NCI-H1930 (cell line): ENCODE measurements at places on chromosomes 6 and 20.

DNA sequence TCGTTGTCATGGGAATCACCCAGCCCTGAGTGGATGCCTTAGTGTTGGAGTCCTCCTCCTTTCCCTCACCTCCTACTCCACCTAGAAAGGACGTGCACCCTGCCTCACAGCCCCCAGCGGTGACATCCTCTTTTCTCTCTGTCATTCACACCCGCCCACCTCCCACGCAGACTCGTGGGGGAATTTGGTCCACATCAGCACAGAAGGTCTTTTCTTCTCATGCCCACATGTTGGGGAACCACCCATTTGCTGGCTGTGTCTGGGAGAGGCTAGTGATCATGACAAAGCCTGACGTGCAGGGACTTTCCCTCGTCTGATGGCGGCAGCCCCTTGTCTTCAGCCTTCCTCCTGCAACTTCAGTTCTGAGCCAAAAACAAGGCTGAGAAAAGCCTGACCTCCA, 96.0 kb upstream of the CNKSR3 start:
- no peak for DNase-seq

GRCh38 chr6:37127961-37128862, 41.7 kb upstream of the PIM1 start:
- no peak for DNase-seq

DNA sequence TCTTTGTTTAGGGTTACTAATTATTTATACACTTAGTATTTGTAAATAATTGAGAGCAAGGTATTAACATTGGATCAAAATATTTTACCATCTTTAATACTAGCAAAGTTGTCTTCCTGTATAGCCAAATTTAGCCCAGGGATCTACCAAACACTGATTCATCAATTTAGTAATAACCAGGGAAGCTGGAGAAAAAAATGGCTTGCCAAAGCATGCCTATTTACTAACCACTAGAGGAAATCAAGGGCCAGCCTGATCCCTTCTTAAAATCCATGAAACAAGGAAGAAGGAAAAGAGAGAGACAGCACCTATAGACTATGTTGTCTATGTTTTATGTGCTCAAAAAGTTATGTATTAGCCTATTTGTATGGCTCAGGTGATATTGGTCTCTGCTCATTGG, 450.3 kb upstream of the GJE1 start:
- no peak for DNase-seq

DNA sequence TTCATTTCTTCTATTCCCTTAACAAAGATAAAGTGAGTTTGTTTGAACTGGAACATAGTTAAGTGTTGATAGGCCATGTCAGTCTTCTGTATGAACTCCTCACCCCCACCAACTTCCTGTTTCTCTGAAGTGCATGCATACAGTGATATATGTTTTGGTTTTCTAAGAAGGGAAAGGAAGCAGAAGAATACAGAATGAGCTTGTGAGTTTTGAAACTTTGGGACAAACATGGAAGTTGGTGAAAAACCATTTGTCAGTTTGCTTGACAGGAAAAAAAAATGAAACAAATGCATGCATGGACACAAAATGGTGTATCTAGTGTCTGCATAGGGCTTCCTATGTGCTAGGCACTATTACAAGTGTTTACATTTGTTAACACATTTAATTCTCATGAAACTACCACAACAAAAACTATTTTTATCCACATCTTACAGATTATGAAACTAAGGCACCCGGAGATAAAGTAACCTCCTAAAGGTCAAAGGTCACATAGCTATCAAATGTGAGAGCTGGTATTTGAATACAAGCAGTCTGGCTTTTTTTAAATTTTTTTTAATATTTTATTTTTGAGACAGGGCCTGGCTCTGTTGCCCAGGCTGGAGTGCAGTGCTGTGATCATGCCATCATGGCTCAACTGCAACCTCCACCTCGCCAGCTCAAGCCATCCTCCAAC, 105.9 kb downstream of the ADGRB3 start:
- DNase-seq, result no peak

GRCh38 chr20:44784688-44785087, 25.7 kb downstream of the RIMS4 start:
- DNase-seq, result no peak

- no peak for DNase-seq
Observed at GRCh38 chr20:32973077-32973717, 31.0 kb downstream of the SUN5 start.

DNA sequence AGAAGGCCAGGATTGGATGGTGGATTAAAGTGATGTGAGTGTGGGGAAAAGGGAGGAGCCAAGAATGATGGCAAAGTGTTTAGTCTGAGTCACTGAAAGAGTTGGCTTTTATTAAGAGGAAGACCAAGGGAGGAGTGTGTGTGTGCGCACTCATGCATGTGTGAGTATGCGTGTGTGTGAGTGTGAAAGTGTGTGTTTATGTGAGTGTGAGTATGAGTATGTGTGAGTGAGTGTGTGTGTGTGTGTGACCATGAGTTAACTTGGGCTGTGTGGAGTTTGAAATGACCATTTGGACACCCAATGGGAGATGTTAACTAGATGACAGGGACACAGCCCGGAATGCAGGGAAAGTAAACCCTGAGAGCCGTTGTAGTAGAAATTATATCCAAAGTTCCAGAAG, 57.6 kb upstream of the EYA2 start:
- no peak for DNase-seq

DNA sequence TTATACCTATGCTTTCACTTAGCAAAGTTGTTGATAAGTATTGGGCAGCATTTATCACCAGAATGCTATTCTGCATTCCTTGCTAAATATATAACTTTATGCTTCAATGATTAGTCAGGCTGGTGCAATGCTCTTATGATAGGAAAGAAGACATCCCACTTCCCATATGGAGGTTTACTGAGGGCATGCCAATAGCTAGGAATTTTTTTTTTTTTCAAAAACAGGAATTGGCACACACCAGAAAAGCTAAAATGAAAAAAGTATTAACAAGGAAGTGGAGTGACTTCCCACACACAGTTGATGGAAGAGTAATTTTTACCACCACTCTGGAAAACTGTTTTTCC, 90.8 kb downstream of the FRK start:
- DNase-seq, result no peak

- DNase-seq, result no peak
Observed at GRCh38 chr20:47764154-47764733, 21.0 kb downstream of the SULF2 start.

GRCh38 chr20:54347166-54347833, 128.1 kb upstream of the DOK5 start:
- DNase-seq, result no peak

GRCh38 chr20:7449269-7449668, 491.0 kb downstream of the HAO1 start:
- no peak for DNase-seq

DNA sequence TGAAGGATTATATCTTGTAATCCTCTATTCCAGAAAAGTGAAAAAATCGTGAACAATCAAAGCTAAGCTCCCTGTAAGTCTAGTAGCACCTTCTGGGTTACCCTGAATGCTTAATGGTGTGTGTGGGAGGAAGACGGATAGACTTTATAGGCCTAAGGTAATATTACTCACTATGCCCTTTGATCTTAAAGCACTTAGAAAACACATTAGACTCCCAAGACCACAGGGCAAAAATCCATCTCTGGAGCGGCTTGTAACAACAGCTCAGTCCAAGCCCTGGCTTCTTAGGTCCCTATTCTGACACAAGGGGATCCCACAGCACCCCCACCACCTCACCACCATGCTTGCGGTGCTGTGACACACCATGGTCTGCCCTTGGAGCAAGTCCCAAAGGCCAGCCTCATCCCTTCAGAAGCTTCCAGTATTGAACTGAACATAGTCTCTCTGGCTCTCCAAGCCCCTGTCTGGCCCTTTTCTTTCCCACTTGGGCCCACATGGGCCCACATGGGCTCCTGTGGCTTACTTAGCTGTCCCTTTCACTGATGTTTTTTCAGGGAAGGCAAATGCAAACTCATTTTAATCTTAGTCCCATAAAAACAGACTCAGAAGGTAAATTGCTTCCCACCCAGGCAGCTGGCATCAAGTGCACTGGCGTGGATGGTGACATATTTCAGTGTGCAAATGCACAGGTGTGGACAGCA, 28.3 kb downstream of the C6orf132 start:
- DNase-seq, result no peak

DNA sequence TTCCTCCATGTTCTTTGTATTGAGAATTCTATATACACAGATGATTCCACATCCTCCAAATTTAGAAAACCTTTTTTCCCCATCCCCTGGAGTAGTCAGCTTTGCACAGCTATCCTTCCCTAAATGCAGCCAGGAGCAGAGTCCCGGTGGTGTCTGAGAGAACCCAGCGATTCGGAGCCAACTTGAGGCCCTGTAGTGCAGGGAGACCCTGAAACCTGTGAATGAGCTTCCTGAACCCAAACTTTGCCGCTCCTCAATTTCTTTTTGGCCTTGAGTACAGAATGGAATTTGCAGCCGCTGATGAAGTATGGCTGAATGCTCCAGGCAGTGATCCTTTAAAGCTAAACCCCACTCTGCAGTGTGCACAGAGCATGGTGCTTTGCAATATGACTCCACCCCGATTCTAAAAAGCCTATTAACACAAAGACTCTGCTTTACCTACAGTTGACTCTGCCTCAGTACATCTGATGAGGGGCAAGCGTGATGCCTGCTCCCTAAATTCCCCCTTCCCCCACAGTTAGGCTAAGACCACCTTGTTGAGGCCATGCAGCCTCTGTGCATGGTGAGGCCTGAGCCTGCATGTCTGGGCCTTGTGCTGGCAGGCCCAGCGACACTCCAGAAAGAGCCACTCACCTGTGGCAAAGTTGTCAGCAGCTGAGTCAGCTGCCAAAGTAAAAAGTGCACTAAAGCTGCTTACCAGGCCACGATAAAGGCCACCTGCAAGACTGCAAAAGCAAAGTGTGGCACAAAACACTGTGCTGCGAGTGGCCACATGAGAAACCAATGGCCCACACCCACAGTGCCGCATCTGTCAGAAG, 82.1 kb downstream of the PLEKHG1 start:
- DNase-seq, result no peak

DNA sequence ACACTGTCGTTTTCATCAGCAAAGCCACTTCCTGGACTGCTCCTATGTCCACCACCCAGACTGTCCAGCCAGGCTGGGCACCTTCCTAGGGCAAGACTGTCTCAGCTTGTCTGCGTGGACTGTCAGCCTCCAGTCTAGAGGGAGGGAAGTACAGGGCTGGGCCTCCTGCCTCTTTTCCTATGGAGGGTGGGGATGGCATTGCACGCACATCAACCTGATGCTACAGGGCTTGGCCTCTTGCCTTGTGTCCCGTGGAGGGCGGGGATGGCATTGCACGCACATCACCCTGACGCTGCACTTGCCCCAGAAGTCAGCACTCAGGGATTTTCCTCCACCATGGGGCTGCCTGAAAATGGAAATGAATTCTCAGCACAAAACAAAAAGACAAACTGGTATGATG, 304.2 kb upstream of the CDH4 start:
- no peak for DNase-seq

DNA sequence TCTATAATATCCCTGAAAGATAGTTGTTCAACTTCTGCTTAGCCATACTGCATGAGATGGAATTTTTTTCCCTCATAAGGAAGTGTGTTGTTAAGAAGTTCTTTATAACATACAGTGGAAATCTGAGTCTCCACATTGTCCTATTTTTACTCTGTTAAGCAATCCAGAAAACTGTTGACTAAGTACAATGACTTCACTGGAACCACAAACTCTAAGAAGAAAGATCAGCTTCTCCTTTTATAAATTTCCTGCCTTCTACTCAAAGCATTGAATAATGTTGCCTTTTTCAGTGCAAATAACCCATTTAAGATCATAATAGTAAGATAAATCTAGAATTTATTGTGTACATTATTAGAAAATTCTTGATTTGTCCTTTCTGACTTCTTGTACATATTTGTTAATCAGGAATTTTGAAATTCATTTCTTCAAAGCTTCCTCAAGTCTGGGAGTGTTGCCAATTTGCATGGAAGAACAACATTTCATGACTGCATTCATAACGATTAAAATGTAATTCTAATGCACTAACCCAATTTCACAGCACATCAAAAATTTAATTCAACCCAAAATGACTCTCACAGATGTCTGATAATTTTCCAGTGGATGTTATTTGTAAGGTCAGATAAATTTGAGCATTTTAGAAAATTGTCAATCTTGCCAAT, 45.6 kb upstream of the ANKEF1 start:
- DNase-seq, result no peak

DNA sequence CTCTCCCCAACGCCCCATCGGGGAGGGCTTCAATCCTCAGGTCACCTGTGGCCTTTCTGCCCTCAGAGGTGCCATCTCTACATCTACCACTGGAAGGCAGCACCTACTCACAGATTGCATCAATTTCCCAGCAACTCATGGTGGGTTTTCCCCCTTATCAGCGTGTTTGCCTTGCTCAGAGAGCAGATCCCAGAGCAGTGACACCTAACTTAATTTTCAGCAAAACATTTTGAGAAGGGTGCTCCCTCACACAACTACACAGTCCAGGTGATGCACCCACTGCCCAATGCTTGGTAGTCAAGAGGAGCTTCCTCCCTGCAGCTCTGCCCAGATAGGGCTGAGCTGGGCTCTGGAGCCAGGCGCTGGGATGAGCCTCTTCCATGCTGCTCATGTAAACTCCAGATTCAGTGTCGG, 48.2 kb downstream of the PLG start:
- DNase-seq, result no peak

- no peak for DNase-seq
Observed at GRCh38 chr20:51500311-51500710, 42.2 kb downstream of the NFATC2 start.

DNA sequence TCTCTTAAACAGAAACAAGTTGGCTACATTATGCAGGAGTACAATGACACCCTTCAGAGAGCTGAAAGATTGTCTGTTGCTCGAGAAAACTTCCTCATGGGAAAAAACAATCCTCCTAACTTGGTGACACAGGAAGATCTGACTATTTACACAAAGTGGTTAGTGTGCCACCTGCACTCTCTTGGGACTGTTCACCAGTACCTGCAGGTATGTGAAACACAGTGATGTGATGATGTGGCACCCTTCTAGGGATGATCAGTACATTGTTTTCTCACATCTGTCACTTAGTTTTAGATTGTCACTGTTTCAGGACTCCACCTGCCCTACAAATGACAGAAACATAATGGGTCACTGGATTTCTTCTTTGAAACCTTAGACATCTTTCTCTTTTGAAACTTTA, 101.8 kb downstream of the CEP57L1 start:
- no peak for DNase-seq

GRCh38 chr20:64011366-64011779, 24.6 kb upstream of the C20orf204 start:
- DNase-seq, result no peak
